ENCODE measurements at places on chromosomes 11 and 22. TPM values are rescaled to one million over a fixed set of nuclear protein-coding genes. Genes with fewer than 3 reads are reported as not detected.

KDM4D gene
- 0.81 TPM for total RNA-seq

AQP11 gene
- total RNA-seq = 0.39 TPM

ISX gene
- total RNA-seq = not detected

RASL10A gene
- total RNA-seq = not detected

RAB39A gene
- 1.4 TPM for total RNA-seq

MMP12 gene
- total RNA-seq = 1.5 TPM

RAG2 gene
- not detected for total RNA-seq

MIAT gene
- not detected for total RNA-seq

MUC6 gene
- not detected for total RNA-seq

GRCh38 chr22:41819257-41819656 is 13.6 kb upstream of the SREBF2 start:
- no peak for DNase-seq

DNA sequence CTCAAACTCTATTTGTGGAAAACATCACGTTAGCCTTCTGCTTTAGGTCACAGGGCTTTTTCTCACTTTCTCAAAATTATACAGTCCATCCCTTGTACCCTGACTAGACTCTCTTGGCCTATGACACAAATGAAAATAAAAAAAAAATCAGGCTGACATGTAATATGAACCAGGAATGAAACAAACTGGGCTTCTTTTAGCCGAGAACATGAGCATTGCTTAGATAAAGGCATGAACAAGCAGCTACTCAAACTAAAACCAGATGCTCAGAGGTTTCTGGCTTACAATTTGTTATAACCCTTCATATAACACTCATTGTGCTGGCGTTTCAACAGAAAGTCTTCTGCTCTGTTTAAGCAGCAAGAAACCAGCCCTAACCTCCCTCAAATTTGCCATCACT is 265.5 kb upstream of the NARS2 start:
- no peak for DNase-seq

GRCh38 chr22:41833369-41834004 is 582 bp downstream of the SREBF2 start:
- no peak for DNase-seq

DNA sequence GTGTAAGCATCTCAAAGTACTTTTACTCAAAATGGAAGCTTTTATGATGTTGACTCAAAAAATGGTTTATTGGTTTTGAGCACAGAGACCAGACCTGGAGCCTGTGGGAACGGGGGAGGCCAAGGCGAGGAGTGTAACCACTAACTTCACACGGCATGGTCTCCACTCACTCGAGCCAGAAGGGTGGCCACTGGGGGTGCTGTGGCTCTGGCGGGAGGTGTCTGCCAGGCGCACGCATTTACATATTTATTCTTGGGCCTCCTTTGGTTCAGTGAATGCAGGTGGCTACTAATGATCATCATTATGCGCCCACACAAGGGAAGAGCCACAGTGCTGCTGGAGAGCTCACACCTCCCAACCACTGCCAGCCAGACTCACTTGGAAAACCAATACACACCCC is 64.6 kb downstream of the FLRT1 start:
- DNase-seq = no peak

DNA sequence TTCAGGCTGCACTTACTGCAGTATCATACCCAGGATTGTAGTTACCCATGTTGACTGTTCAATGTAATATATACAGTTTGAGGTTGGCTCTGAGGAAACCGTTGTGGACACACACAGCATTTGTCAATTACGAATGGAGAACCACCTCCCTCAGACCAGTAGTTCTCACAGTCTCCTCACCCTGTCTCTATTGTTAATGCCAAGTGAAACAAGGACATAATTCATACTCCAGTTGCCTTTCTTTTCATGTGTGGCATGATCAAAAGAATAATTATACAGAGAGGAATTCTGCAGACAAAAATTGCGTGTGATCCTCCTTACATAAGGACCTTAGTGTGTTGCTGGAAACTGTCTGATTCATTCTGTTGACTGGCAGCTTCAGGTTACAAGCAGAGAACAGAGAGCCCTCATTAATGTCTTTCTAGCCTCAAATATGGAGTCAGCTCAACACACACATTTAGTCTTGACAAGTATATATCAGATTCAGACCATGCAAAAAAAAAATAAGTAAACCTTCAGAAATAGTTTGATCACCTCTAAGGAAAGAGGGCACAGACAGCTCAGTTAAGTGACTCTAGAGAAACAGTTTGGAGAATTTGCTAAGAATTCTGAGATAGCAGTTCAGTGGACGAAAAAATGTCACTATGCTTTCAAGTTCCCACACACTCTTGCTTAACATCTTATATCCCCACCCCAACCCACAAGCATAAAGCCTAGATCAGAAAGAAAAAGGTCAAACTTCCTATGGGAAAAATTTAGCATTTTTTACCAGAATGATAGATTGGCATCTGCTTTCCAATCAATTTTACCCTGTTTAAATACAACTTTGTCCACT is 96.1 kb downstream of the MAML2 start:
- DNase-seq = peak; percentile 58

- DNase-seq = no peak
Measured at GRCh38 chr11:104620991-104621390, 277.3 kb downstream of the CASP12 start.

- DNase-seq = no peak
Measured at GRCh38 chr22:37827056-37827455, 3.9 kb downstream of the GALR3 start.

DNA sequence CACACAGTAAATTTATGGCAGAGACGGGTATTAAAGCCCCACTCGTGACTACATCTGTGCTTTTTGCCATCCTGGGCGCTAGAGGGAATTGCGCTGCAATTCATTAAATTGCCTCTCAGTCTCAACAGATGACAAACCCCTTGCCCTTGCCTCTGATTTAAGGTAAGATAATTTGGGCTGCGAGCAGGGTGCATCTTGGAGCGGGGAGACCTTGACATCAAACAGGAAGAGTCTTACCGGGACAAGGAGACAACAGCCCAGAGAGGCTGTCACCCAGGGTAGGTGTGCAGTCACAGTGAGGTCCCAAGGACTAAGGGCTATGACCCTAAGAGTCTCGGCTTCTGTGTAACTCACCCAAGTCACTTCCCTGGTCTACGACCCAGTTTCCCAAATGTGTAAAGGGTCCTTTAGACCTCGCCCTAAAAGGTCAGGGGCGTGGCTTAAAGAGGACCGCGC is 449 bp upstream of the TOM1 start:
- no peak for DNase-seq

GRCh38 chr11:117902001-117902845 is 25.8 kb upstream of the FXYD6 start:
- no peak for DNase-seq

DNA sequence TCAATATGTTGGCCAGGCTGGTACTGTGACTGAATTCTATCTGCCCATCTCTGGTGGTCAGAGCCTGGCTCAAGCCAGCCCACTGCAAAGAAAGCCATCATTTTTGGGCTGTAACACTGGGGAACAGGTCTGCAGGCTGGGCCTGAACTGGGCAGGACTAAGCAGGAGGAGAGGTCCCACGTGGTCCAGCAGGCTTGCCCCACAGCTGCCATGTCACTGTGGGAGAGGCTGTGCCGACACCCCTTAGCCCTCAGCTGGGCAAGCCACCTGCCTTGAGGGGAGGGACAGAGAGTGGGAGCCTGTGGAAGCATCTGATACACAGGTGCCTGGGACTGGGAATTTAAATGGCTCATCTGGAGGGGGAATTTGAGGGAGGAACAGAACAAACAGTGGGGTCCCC is 66.7 kb upstream of the CLTCL1 start:
- DNase-seq = no peak

DNA sequence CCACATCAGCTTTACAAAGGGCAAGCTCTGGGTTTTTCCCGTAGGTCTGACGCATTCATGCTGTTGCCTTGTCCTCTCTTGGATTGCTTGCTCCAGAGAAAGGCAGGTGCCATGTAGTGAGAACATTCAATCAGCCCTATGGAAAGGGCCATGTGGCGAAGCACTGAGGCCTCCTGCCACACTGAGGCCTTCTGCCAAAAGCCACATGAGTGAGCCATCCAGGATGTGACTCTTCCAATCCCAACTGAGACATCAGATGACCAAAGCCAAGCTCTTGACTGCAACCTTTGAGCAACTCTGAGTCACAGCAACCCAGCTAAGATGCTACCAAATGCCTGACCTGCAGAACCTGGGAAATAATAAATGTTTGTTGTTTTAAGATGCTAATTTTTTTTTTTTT is 9.0 kb upstream of the PANX3 start:
- no peak for DNase-seq
